HuH-7 (cell line): ENCODE measurements at places on chromosomes 5 and 9.

- peak; percentile 12 for DNase-seq
Measured at GRCh38 chr5:74464512-74465209, 175.9 kb downstream of the ENC1 start.

- no peak for DNase-seq
Measured at GRCh38 chr9:135890190-135891026, 16.9 kb downstream of the CAMSAP1 start.

DNA sequence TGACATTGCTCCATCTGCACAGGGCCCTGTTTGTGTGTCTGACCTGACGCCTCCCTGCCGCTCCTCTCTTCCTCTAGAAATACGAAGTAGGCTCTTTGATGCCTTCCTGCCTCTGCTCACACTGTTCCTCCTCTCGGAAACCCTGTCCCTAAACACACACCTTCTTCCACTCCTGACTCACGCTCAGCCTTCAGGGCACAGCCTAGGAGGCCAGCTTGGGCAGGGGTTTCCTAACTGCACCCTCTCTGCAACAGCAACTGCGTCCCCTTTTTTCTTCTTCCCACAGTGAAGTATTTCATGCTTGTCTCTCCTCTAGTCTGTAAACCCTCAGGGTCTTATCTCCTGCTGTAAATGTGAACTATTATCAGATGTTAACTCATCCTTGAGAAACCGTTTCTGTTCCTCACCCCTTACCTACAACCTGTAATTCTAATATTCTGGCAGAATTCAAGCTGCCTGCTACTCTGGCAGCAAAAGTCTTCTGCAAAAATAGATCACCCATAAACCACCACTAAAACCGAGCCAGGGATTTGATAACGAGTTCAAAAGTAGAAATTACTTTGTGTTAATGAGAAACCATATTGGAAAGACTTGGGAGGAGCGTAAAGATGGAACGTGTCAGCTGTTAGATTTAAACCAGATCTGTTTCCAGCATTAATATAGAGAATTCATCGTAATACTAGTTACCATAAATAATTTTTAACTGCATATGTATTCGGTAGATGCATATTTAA lies 100.2 kb downstream of the DAPK1 start:
- no peak for DNase-seq

GRCh38 chr9:88322906-88323566 lies 65.2 kb upstream of the SPIN1 start:
- no peak for DNase-seq

DNA sequence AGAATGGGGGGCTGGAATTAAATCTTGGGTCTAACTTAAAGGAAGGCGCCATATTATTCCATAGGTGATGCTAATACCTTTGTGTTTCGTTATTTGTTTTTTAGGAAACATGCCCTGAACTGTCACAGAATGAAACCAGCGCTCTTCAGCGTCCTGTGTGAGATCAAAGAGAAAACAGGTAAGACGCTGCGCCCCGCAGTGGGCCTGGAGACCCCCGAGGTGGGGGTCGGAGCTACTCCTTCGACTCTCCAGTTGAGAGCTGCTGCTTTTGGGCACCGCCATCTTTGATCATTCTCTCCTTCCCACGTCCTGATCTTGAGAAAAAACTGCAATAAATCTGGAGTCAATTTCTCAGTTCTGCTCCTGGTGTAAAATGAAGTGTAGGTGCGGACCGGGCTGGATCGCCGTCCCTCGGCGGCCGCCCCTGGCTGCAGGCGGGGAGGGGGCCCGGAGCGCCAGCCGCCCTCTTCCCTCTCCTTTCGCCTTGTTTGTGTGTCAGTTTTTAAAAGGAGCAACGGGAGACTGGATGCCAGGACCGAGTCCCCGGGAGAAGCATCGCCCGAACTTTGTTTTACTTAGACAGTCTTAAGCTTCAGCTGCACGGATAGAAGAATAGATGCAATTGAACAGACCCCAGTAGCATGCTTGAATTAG lies 1.4 kb downstream of the PBX3 start:
- no peak for DNase-seq

GRCh38 chr5:644509-644908 lies 32.4 kb downstream of the CEP72 start:
- no peak for DNase-seq

GRCh38 chr5:19233573-19233972 lies 754.4 kb downstream of the CDH18 start:
- DNase-seq = no peak

- DNase-seq = no peak
Measured at GRCh38 chr5:142872795-142873194, 102.6 kb downstream of the ARHGAP26 start.

- DNase-seq = no peak
Measured at GRCh38 chr5:1068204-1068894, 43.5 kb downstream of the SLC12A7 start.

- peak; percentile 89 for DNase-seq
Measured at GRCh38 chr9:135992486-135993408, 31.6 kb upstream of the UBAC1 start.

DNA sequence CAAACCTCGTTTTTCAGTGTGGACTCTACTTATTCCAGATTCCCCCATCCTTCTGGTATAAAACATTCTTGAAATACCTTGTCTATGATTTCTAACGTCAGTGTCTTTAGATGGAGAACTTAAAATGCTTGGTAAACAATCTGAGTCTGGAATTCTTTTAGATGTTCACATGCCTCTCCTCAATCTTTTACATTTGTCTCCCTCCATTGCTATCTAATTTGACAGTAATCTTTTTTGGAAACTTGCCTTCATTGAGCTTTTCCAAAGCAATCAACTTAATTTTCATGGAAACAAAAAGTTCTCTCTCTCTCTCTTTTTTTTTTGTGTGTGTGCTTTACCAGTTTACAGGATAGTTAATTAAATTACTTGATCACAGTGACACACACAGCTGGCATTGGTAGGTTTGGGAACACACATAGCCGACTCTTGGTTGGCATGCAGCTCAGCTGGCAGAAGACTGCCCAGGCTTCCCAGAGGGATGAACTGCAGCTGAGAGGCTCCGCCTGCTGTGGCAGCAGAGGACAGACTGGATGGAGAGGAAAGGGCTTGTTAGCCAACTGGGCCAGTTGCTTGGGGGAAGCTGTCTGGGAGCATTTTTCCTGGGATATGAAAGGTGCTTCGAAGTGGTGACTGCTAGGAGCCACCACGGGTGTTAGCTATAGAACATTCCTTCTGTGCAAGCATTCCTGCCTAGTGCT lies 271.3 kb downstream of the ZSWIM6 start:
- DNase-seq = no peak

GRCh38 chr9:84600739-84601138 lies 68.8 kb upstream of the NTRK2 start:
- DNase-seq = no peak

GRCh38 chr9:104774132-104774531 lies 10.2 kb downstream of the NIPSNAP3B start:
- no peak for DNase-seq

GRCh38 chr5:166330036-166330435 lies 1961.4 kb upstream of the WWC1 start:
- peak; percentile 12 for DNase-seq

DNA sequence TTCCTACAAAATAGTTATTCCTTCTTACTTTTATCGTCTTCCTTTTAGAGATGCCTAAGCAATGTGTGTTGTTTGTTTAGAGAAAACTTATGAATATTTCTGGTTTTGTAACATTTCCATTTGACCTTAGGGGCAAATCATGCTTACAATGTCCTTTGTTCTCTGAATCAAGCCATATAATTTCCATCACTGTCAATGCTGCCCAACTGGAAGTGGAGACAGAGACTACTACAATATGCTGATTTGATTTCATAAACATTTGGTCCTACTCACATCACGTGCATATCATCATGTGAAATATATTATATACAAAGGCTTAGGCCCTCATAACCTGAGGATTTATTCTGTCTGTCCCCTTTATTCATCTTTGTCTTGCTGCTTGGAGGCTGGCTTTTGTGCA lies 183.2 kb upstream of the CD180 start:
- DNase-seq = no peak

- DNase-seq = no peak
Measured at GRCh38 chr9:96360976-96361375, 22.5 kb downstream of the SLC35D2 start.

GRCh38 chr5:144313147-144313726 lies 142.6 kb downstream of the KCTD16 start:
- DNase-seq = no peak

DNA sequence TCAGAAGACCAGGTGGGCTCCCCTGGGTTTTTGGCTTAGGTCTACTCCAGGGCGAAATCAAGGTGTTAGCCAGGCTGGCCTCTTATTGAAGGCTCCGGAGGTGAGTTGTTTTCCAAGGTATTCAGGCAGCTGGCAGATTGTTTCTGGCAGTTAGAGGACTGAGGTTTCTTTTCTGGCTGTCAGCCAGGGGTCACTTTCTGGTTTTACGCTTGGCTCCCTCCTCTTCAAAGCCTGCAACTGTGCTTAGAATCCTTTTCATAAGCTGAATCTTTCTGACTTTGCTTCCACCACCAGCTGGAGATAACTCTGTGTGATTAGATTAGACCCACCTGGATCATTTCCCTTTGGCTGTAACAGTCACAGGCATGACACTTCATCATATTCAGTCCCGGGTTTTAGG lies 24.6 kb downstream of the RFK start:
- no peak for DNase-seq

GRCh38 chr5:119276978-119277377 lies 78.8 kb upstream of the TNFAIP8 start:
- no peak for DNase-seq

GRCh38 chr9:130276121-130276520 lies 10.6 kb downstream of the HMCN2 start:
- DNase-seq = no peak

DNA sequence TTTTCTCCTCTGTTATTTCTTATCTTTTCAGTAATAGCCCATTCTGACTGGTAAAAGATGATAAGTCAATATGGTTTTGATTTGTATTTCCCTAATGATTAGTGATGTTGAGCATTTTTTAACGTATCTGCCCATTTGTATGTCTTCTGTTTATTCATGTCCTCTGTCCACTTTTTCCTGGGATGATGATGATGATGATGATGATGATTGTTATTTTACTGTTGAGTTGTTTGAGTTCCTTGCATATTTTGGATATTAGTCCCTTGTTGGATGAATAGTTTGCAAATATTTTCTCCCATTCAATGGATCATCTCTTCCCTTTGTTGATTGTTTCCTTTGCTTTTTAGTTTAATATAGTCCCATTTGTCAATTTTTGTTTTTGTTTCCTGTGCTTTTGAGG lies 27.0 kb downstream of the UTP15 start:
- no peak for DNase-seq

DNA sequence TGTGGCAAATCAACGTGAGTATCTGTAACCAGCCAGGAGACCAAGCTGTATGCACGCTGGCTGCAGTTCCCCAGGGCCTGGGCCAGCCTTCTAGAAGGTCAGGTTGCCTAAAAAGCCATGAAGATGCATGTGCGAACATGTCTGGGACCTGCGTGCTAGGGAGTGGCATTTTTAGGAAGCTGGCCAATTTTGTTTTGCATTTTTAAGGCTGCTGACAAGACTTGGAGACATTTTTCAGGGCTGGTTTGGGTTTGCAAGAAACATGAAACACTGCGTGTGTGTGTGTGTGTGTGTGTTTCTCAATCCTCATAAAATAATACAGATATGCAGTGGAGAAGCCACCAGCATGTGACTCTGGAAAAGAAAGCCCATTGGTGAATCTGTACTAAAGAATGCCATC lies 5.1 kb downstream of the TGFBI start:
- DNase-seq = no peak

- DNase-seq = no peak
Measured at GRCh38 chr5:95686651-95687050, 3.9 kb upstream of the SPATA9 start.

- DNase-seq = no peak
Measured at GRCh38 chr5:133062276-133062675, 10.5 kb downstream of the HSPA4 start.

DNA sequence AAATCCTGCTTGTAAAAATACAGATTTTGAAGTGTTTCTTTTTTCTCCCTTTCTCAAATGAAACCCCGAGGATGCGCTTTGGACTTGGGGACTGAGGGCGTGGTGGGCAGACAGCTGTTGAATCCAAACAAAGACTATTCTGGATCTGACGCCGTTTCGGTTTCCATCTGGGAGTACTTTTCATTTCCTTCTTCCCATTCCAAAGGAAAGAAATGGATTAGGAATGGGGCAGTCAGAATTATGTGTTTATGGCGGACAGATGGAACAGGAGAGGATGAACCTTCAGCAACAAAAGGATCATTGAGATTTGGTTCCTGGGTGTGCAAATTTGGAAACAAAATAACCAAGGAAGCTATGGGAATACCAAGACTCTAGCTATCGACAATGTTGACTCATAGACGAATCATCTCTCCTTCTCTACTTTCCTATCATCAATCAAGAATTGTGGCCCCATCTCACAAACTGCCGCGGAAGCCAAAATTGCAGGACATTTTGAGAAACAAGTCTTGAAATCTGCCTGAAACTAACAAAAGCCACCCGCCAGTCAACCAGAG lies 300.6 kb downstream of the PARP8 start:
- no peak for DNase-seq

DNA sequence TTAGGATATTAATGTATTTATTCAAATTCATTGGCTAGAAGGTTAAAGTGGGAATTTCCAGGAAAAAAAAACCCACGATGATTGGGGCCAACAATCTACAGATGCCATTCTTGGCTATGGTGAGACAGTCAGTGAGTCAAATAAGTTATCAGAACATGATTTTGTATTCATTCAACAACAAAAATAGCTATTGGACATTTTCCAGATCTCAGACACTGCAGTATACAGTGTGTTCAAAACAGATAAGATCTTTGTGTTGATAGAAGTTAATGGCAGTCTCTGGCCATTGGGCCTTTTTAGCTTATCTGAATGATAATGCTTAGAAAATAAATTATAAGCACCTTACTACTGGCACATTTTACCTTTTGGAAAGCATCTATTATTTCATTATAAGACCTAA lies 547.7 kb downstream of the MAT2B start:
- DNase-seq = no peak

DNA sequence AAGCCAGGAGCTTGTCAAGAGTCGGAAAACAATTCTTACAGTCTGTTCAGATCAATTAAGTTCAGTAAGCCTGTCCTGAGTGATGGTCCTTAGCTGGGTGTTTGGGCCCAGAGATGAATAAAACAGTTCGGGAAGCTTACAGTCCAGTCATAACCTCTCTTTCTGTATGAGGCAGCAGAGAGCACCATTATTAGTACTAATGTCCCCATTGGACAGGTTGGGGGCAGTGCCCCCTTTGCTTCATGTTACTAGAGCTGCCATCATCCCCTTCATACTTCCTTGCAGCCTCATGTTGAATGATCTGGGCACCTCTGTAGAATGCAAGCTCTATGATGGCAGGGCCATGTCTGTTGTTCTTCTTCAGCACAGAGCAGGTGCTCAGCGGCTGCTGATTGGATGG lies 9.8 kb downstream of the DOCK2 start:
- DNase-seq = no peak
